AG20443 (cell line): ENCODE measurements at places on chromosomes 4 and X.
A peak's percentile ranks its signal among the peaks of the same experiment; 100 is the strongest.

DNA sequence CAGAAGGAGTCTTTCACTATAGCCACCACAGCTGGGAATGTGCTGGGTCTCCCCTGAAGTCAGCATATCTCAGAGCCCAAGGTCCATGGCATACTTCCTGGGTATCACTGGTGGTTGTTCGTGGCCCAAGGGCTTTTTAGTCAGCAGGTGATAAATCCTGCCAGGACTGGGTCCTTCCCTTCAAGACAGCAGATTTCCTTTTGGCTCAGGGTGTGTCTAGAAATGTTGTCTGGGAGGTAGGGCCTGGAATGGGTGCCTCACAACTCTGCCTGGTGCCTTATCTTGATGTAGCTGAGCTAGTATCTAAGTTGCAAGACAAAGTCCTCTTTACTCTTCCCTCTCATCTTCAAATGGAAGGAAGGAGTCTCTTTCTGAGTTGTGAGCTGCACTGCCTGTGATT, 102.4 kb upstream of the TMLHE start:
- DNase-seq: no peak

DNA sequence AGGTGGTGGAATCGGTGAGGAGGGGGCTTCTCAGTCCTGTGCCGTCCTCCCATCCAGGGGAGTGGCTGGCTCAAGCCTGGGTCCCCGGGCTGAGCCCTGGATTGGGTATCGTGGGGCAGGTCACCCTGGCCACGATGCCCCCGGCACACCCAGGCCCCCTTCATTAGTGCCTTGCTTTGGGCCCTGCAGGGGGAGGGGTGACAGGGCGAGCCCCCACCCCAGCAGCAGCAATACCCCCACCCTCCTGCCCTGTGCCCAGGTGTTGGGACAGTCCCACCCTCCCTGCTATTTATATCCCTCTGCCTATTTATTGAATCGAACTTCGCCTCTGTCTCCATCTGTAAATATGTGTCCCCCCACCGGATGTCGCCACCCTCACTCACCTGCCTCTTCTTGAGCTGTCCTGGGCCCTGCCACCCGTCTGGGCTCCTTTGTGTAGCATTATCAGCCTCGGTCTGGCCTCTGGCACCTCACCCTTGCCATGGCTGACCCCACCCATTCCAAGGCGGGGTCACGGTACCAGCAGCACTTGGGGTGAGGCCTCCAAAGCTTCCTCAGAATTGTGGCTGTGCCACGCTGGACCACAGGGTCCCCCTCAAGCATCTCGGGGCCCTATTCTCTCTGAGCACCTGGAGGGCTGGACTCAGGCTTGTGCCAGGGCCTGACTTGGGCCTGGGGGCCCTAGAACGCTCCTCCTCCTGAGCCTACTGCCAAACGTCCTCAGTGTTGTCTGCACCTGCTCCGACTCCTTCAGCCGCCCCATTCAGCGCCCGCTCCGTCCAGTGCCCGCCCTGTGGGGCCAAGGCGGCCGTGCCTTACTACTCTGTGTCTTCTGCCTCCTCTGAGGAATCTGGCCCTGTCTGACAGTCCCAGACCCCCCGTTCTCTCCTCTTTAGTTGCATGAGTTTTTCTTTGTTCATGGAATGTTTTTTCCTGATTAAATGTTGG, 6.1 kb downstream of the LAGE3 start:
- DNase-seq: no peak

DNA sequence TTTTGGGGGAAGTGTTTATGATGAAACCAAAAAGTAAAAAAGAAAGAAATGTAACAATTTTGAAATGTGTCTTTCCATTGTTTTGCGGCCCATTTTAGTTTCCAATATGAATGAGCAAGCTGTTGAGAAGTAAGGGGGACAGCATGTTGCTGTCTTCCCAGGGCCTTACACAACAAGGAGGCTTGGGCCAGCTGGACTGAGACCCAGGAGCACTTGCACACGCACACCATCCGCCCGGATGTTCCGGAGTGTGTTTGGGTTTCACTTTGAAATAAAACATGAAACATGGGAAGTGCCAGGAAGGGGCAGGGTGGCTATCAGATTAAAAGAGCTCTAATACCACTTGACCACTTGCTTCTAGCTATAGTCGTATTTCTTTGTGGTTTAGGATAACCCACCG, 144.4 kb downstream of the NHS start:
- peak; percentile 63 for DNase-seq

DNA sequence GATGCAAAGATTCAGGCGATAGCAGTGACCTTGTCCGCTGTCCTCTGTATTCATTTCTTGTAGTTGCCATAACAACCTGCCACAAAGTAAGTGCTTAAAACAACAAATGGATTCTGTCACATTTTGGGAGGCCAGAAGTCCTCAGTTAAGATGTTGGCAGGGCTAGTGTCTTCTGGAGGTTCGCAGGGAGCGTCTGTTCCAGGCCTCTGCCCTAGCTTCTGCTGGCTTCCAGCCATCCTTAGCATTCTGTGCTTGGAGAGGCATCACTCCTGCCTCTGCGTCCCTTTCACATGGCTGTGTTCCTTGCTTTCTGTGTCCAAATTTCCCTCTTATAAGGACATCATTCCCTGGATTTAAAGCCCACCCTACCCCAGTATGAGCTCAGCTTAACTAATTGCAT, 31.5 kb upstream of the ZNF185 start:
- DNase-seq: no peak

GRCh38 chrX:12304261-12304660, 166.0 kb downstream of the FRMPD4 start:
- peak; percentile 22 for DNase-seq

- DNase-seq: peak; percentile 7
These were observed 1.4 kb downstream of the MAMLD1 start for GRCh38 chrX:150364347-150365050.

DNA sequence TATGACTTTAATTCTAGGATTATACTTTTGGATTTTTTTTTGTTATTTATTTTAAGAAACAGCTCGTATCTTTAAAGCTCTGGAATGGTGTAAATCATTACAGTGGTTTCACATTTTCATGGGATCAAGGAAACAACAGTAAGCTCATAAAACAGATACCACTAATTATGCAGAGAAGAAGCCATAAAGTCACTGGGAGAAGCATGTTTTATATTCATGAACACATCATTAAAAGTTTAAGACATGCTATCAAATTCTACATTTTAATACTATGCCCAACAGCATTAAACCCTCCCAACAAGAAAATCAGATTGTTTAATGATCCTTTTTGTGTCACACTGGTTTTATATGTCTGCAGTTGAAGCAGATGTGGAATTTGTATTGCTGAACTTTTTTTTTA, 149.9 kb downstream of the FBXO8 start:
- no peak for DNase-seq

DNA sequence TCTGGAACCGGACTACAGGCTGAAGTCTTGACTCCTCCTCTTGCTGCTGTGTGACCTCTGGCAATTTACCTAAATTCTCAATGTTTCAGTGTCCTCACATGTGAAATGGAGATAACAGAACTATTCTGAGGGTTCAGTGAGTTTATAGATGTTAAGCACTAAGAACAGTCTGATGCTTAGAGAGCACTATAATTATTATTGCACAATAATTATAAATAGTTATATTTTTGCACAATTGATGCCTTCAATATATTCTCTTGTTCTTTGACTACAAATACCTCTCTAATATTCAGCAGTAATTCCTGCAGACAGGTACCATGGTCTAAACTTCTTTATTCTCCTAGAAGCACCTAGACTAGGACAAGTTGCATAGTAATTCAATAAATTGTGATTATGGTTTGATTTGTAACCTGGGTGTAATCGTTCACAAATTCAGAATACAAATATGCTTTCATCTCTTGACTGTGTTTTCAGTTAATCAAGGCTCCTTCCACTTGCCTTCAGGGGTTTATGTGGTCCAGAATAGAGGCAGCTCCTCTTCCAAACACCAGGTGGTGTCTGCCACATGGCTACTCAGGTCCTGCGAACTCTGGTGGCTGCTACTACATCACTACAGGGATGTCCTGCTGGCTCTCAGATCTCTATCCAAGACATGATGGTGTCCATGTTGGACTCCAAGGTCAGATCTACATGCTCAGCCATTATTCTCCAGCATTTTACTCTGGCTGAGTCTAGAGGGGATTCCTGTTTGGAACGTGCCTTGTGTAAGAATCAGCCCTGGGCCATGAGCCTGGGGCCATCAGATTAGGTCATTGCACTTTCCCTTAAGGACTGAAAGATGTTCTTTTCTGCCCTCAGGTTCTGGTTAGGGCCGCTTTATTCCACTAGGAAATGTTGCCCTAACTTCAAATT, 103.4 kb downstream of the QRFPR start:
- no peak for DNase-seq

- no peak for DNase-seq
These were observed 146.1 kb downstream of the DCTD start for GRCh38 chr4:182770996-182771514.

DNA sequence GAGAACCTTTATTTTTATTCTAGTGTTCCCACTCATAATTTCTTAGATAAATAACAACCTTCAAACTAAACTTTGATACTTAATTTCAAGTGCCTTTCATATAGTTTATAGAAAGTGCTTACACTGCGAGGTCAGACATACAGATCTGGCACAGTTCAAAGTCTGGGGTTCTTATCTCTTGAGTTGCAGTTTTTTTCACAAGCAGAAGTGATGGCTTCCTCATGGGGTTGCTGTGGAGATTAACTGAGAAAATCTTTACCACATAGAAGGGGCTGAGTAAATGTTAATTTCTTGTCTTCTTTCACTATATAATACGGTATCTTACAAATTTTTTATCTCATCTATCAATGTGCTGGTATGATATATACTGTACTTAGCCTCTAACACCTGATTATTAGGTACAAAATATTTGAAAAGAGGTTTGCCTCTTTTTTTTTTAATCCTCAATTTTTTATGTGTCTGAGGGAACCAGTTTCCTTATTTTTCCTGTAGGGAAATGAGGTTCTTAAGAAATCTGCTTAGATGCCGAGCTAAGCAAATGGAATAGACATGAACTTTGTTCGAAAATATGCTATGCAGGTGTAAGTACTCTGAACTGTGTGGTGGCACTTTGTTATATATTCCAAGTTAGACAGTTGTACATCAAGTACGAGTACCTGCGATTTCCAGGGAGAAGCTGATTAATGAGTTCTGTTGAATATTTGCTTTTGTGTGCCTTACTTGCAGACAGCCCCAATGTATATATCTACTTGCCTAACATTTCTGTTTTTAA, 3.3 kb downstream of the ING2 start:
- DNase-seq: no peak
